ENCODE measurements at places on chromosomes 1 and 21.

DNA sequence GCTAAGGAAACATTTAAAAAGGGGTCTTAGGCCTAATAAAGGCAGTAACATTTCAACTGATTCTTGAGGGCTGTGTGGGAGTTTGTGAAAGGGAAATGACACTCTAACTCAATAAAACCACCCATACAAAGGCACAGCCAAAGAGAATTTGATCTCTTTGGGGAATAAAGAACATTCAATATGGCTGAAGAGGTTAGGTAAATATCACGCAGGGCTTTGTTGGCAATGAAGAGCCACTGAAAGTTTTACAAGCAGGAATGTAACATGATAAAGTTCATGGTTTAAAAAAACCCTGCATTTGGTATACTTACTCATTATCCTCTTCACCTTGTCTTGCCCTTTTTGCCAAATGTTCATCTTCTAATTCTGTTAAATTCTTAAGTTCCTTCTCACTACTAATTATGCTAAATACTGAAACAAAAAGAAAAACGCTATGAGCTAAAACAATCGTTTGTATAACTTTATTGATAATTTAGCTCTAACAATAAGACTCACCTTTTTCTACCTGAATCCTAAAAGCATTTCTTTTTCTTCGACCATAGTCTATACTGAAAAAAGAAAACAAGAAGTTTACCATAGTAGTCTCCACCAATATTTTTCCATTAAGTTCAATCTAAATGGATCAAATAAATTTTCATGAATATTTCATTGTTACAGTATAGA is 12.5 kb downstream of the NVL start:
- H3K4me1 ChIP-seq, result no peaks in the 10 kb centered on the region
- no peak overlapping the region for H3K4me3 ChIP-seq

- H3K36me3 ChIP-seq, result no peaks in the 10 kb centered on the region
- H3K4me1 ChIP-seq, result peaks cover 41% of the 10 kb centered on the region
- no peak overlapping the region for H3K27ac ChIP-seq
- peaks cover 21% of the 10 kb centered on the region for H3K27me3 ChIP-seq
- H3K4me3 ChIP-seq, result peak overlapping the region; percentile 45
Measured at GRCh38 chr1:38003261-38004250, 1.8 kb downstream of the FHL3 start.

DNA sequence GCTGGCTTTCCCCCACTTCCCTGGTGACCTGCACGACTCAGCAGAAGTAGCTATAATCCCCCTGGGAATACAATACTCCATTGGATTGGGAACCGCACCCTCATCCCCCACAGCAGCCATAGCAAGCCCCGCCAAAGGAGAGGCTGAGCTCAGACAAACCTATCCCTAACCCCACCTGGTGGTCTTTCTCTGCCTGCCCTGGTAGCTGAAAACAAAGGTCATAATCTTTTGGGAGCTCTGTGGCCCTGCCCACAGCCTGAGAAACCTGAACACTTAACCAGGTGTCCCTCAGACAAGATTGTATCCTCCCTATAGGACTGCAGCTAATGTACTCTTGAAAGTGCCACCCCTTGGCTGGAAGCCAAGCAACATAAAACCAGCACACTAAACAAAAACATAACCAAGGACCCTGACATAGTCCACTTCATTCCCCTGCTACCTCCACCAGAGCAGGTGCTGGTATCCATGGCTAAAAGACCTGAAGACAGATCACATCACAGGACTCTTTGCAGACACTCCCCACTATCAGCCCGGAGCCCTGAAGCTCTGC is 71.6 kb upstream of the RUNX1 start:
- H3K36me3 ChIP-seq, result no peaks in the 10 kb centered on the region
- no peak overlapping the region for H3K4me3 ChIP-seq
- H3K4me1 ChIP-seq, result no peaks in the 10 kb centered on the region
- H3K27ac ChIP-seq, result no peak overlapping the region
- DNase-seq, result no peak

GRCh38 chr1:1631782-1632420 is at the start of gene MMP23B:
Gene MMP23B, plus strand, starts transcription at chr1:1632173. Its CDS starts 46 bp downstream, at chr1:1632219.
- H3K27ac ChIP-seq, result peak within 1 kb of the TSS; percentile 63
- no peak within 1 kb of the TSS for H3K4me3 ChIP-seq
- H3K36me3 ChIP-seq, result no peaks in the 10 kb centered on the region
- peaks cover 43% of the 10 kb centered on the region for H3K4me1 ChIP-seq
- peaks cover 13% of the 10 kb centered on the region for H3K27me3 ChIP-seq

GRCh38 chr1:46333300-46334029 is 7.1 kb upstream of the NSUN4 start:
- no peaks in the 10 kb centered on the region for H3K36me3 ChIP-seq
- DNase-seq, result no peak
- no peaks in the 10 kb centered on the region for H3K4me1 ChIP-seq
- no peaks in the 10 kb centered on the region for H3K27me3 ChIP-seq
- H3K4me3 ChIP-seq, result no peak overlapping the region

- H3K36me3 ChIP-seq, result no peaks in the 10 kb centered on the region
- no peak overlapping the region for H3K4me3 ChIP-seq
- H3K27ac ChIP-seq, result no peak overlapping the region
Measured at GRCh38 chr1:46622344-46622743, 5.7 kb upstream of the MOB3C start.

DNA sequence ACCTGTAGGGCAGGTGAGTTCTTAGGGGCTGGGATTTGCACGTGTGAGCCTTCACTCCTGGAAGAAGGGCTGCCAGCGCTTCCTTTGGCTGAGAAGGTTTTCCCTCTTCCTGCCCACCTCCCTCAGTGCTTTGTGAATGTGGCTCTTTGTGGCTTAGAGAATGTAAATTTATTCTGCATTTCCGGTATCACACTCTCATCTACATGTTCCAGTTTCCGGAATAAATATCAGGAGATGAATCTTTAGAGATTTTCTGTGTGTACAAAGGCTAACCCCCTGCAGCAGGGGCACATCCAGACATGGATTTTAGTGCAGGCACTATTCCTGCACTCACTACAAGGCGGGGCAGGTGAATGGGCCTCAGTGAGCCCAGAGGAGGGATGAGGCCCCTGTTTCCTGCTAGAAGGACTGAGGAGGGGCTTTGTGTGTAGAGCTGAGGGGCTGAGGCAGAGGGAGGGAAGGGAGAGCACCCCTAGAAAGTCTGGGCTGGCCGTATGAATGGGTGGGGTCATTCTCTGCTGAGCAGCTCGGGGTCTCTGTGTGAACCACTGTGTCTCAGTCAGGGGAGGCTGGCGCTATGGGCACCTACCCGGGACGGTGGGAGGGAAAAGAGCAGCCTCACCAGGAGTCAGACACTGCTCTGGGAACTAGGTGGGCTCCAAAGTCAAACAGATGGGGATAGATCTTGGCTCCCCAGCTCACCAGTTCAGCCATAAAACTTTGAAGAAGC is 207.5 kb downstream of the MATN1 start:
- H3K36me3 ChIP-seq, result no peaks in the 10 kb centered on the region
- no peak for DNase-seq
- no peaks in the 10 kb centered on the region for H3K4me1 ChIP-seq
- H3K27me3 ChIP-seq, result no peaks in the 10 kb centered on the region
- H3K27ac ChIP-seq, result no peak overlapping the region

- H3K27me3 ChIP-seq, result no peaks in the 10 kb centered on the region
- H3K36me3 ChIP-seq, result no peaks in the 10 kb centered on the region
- no peaks in the 10 kb centered on the region for H3K4me1 ChIP-seq
- no peak overlapping the region for H3K27ac ChIP-seq
- H3K4me3 ChIP-seq, result no peak overlapping the region
- DNase-seq, result no peak
Measured at GRCh38 chr1:116066868-116067565, 44.2 kb upstream of the MAB21L3 start.

- H3K4me3 ChIP-seq, result no peak overlapping the region
- H3K4me1 ChIP-seq, result no peaks in the 10 kb centered on the region
- no peak overlapping the region for H3K27ac ChIP-seq
- peaks cover 3% of the 10 kb centered on the region for H3K27me3 ChIP-seq
- DNase-seq, result no peak
Measured at GRCh38 chr1:180571060-180571831, 12.5 kb downstream of the OVAAL start.

- peaks cover 47% of the 10 kb centered on the region for H3K36me3 ChIP-seq
- H3K4me1 ChIP-seq, result no peaks in the 10 kb centered on the region
- H3K27me3 ChIP-seq, result no peaks in the 10 kb centered on the region
- H3K27ac ChIP-seq, result no peak overlapping the region
Measured at GRCh38 chr1:232990176-232991128, 40.0 kb downstream of the NTPCR start.

GRCh38 chr1:119504831-119505230 is 2.2 kb upstream of the HSD3B1 start:
- H3K36me3 ChIP-seq, result no peaks in the 10 kb centered on the region
- H3K4me3 ChIP-seq, result no peak overlapping the region
- H3K4me1 ChIP-seq, result no peaks in the 10 kb centered on the region
- no peak for DNase-seq
- H3K27me3 ChIP-seq, result no peaks in the 10 kb centered on the region

DNA sequence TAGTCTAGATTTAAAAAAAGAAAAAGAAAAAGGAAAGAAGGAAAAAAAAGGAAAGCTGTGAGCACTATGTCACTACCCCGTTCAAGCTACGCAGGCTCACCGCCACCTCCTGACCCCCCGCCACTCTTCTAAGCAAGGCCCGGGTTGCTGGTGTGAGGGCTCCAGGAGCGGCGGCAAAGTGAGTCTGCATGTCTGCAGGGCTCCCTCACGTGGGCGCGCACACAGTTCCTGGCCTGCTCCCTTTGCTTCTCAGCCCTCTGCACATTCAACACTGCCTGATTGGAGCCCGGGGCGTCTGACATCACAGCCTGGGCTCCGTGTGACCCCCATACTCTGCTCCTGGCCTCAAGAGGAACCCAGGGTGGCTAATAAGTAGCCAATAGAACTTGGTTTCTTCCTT is 81.4 kb upstream of the TLR5 start:
- no peak for DNase-seq
- no peak overlapping the region for H3K27ac ChIP-seq
- no peak overlapping the region for H3K4me3 ChIP-seq
- H3K36me3 ChIP-seq, result no peaks in the 10 kb centered on the region
- H3K27me3 ChIP-seq, result no peaks in the 10 kb centered on the region

GRCh38 chr1:202073206-202073605 is 49.5 kb upstream of the GPR37L1 start:
- DNase-seq, result no peak
- no peaks in the 10 kb centered on the region for H3K27me3 ChIP-seq
- H3K36me3 ChIP-seq, result no peaks in the 10 kb centered on the region
- no peak overlapping the region for H3K27ac ChIP-seq
- no peaks in the 10 kb centered on the region for H3K4me1 ChIP-seq

Data from T-cell (primary cell).